Activated CD4-positive, alpha-beta T cell treated with anti-CD3 and anti-CD28 coated beads, Interleukin-2, amount 50 U/mL, for 24 hours (primary cell): ENCODE measurements at places on chromosomes 4 and X.

DNA sequence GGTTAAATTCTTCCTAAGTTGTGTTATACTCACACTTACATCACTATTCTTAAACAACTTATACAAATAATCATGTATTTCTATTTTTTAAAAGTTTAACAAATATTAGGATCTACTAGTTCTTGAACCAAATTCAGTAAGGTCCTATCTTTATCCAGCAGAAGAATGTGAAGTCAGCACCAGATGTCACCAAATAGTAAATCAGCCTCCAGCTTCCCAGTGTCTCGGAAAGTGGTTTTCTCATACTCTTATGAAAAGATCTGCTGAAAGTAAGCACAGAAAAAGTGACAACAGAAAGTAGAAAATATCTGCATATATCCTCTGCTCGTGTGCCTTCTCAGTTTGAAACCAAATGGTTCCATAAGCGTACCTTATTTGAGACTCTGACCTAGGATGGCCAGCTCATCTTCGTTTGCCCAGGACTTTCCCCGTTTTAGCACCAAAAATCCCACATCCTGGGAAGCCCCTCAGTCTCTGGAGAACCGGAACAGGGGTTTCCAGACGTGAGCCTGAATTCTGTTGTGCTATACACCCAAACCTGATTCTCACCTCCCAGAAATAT, 98.0 kb upstream of the DCLK2 start:
- DNase-seq, result no peak

DNA sequence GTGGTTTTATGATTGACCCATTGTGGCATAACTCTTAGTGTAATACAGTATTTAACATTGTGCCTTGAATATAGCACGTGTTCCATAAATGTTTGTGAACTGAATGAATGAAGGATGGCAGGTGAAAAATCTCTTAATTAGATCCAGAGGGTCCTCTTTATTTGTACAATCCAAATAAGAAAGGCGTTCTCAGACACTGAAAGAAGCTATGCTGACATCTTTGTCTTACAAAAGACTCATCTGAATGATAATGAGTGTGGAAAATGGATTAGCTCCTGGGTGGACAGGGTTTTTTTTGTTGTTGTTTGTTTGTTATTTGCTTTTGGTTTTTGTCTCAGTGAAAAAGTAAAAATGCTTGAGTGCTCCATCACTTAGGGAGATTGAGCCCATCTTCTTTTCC, 62.7 kb downstream of the NEUROG2 start:
- DNase-seq, result no peak

- DNase-seq, result no peak
These were observed 80.8 kb upstream of the BMPR1B start for GRCh38 chr4:94676970-94677369.

DNA sequence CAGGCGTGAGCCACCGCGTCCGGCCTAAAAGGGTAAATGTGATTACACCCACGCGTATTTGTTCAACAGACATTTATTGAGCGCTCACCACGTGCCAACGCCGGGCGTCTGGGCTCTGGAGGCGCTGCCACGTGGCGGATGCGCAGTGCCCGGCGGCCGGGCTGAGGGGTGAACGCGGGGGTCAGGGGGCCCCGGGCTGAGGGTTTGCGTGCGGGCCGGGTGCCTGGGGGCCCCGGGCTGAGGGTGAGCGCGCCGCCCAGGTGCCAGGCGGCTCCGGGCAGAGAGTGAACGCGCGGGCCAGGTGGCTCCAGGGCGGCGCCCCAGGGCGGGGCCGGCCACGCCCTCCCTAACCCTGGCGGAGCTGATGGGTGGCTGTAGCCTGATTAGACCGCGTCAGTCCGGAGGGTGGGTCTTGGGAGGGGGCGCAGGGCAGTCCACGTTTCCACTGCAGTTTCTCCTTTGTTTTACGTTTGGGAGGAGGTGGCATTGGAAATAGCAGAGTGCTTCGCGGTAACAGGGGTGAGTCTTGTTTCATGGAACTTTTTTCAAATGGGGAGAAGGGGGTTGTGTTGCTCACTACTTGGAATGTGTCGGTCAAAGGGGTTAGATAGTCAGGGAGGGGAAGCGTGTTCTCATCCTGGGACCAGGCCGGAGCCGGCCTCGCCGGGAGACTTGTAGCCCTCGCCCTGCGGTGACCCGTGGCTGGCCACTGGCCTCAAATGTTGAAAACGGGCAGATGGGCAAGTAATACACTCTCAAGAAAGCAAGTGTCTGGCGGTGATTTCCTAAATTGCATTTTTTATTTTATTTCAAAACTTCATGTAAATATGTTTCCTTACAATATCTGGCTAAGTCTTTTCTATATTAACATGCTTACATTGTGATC, at the start of gene ZFP42:
Gene ZFP42 (plus strand): TSS at position 450 of the 886 bp plus-strand sequence. CDS start 7,037 bp downstream, outside the sequence.
- no peak for DNase-seq

DNA sequence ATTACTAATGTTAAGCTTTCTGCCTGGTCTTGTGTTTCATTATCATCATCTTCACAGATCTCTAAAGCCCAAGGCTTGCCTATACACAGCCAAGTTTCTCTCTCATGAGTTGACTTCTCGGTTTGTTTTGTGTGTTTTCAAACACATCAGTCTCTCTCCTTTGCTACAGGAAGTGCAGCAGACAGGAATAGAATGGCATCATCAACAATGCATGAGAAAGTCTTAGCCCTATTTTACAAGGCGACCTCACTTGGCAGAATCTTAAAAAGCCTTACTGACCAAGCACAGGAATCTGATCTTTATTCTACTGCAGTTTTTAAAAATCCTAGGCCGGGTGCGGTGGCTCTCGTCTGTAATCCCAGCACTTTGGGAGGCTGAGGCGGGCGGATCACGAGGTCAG, 36.8 kb downstream of the CC2D2A start:
- DNase-seq, result no peak

GRCh38 chr4:64876021-64876420, 466.8 kb upstream of the TECRL start:
- no peak for DNase-seq

GRCh38 chr4:168885400-168885799, 124.7 kb downstream of the CBR4 start:
- no peak for DNase-seq

GRCh38 chr4:95319169-95319568, 229.6 kb downstream of the UNC5C start:
- no peak for DNase-seq

- no peak for DNase-seq
These were observed 746.9 kb downstream of the FAT4 start for GRCh38 chr4:126061655-126062054.

- no peak for DNase-seq
These were observed 122.4 kb upstream of the ACSL4 start for GRCh38 chrX:109855501-109855900.

DNA sequence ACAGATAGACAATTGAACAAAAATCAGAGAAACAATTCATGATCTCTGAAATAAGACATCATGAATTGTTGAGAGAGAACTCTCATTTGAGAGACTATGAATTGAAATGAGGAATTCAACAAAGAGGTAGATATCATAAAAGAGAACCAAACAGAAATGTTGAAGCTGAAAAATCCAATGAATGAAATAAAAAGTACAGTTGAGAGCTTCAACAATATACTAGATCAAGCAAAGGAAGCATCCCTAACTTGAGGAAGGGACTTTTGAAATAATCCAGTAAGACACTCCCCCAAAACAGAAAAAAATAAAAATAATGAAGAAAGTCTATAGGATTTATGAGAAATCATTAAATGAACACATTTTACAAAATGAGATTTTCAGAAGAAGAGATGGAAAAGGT, 310.0 kb upstream of the PCDH10 start:
- DNase-seq, result no peak

- no peak for DNase-seq
These were observed 16.5 kb downstream of the GAK start for GRCh38 chr4:915595-915994.

GRCh38 chr4:121696170-121696580, 605 bp downstream of the ANXA5 start:
- peak; percentile 42 for DNase-seq
